ENCODE measurements at places on chromosomes 3 and 15.

DNA sequence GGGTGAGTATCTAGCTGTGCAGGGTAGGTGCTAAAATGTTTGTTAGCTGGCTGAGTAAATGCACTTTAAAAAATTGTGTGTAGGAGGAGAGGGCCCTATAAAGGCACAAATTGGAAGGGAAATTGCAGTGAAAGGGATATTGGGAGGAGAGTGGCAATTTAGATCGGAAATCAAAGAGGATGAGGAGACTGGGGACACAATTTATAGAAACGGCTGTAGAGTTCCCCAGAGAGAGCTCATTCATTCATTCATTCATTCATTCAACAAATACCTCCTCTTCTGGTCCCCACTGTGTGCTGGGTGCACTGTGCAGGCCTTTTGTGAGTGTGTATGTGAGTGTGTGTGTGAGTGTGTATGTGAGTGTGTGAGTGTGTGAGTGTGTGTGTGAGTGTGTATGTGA is 2.4 kb downstream of the DNAJA4 start:
- DNase-seq, result no peak

GRCh38 chr3:30341079-30341478 is 265.3 kb upstream of the TGFBR2 start:
- DNase-seq, result no peak

GRCh38 chr15:66777596-66778313 is 75.7 kb downstream of the SMAD6 start:
- no peak for DNase-seq

DNA sequence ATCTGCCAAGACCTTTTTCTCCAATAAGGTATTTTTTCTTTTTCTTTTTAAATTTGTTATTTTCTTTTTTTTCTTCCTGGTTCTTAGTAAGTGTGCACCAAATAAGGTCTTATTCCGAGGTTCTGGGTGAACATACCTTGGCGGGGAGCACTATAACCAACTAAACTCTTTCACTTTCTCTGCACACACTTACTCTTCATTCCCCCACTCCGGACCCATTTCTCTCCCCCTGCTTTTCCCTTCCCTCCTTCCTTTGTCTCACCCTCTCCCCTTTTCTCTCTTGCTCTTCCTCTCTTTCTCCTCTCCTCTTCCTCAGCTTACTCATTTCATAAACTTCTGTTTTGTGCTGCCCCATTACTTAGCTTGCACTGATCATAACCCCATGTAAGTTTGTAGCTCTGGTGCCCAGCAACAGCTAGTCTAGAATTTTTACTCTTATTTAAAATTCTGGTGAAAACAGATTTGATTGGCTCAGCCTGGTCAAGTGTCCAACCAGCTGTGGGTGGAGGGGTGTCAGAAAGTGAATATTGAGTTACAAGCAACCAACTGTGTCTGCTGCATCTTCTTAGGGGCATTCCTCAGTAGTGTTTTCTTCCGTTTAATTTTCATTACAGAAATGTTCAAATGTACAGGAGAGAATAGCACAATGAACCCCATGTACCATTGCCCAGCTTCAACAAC is 297.5 kb downstream of the SHQ1 start:
- DNase-seq, result no peak

- no peak for DNase-seq
Observed at GRCh38 chr3:61564395-61565059, 3.2 kb downstream of the PTPRG start.

Data from K562 (cell line).